ENCODE measurements at places on chromosomes 16 and 17.
A peak's percentile ranks its signal among the peaks of the same experiment; 100 is the strongest.

- no peak for DNase-seq
Measured at GRCh38 chr16:4654011-4654963, 29.7 kb downstream of the MGRN1 start.

- no peak for DNase-seq
Measured at GRCh38 chr17:11908711-11909146, 88.5 kb downstream of the ZNF18 start.

DNA sequence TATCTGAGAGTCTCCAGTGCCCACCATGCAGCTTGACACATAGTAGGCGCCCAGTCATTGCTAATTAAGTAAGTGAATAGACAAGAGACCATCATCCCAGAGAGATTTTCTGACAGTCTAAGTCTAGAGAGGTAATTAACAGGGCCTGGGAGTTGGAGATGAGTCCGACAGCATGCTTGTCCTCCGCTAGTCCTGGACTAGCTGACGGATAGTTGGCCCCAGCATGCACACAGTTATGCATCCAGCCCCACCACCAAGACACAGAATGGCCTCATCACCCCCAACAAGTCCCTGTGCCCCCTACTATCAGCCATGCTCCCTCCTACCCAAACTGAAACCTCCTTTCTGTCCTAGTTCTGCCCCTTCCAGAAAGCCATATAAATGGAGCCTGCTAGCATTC lies 10.0 kb downstream of the GRB7 start:
- no peak for DNase-seq

GRCh38 chr16:4888428-4889135 lies 41.3 kb downstream of the UBN1 start:
- DNase-seq: no peak

DNA sequence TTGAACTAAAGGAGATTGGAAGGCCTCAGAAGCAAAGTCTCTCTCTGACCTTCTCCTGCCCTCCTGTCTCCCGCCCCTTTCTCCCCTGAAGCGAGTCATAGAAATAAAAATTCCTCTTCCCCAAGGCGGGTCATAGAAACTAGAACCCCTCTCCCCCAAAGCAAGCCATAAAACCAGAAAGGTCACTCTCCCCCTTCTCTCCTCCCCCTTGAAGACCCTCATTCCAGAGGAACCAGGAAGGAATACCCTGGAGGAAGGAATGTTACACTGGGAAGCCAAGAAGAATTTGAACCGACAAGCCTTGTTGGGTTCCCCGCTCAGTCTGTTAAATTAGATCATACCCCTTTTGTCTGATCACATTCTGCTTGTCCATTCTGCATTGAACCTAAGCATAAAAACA lies 2.7 kb upstream of the GJC1 start:
- DNase-seq: no peak

- no peak for DNase-seq
Measured at GRCh38 chr16:10045947-10046346, 136.3 kb downstream of the GRIN2A start.

DNA sequence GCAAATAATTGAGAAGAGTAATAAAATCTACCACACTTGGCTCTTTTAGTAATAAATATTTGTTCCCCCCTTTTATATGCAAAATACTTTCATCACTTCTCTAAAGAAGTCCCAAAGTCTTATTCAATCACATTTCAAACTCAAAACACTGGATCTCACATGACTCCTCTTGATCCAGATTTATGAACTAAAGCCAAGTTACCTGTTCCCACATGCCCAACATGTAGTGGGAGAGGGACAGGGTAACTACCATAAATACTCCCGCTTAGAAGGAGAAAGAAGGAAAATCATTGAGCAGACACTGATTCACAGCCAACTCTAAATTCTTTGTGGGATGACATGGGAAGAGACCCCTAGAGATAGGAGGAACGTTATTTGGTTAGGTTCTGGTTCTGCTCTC lies 64.9 kb upstream of the PMFBP1 start:
- DNase-seq: no peak

DNA sequence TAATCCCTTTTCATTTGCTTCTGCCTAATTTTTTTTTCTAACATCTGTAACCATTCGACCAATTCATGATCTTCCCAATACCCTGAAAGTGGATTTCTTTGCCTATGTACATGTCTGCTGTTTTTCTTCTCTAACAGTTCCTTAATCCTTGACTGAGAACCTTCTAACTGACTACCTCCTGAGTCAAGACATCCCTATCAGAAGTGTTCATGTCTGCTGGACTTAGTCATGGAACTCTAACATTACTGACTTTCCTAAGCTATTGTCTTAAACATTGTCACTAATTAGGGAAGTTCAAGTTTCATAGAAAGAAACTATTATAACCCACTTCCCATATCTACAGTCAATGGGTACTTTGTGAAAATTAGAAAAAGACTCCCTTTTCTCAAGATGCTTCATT lies 52.4 kb upstream of the IRX5 start:
- no peak for DNase-seq

DNA sequence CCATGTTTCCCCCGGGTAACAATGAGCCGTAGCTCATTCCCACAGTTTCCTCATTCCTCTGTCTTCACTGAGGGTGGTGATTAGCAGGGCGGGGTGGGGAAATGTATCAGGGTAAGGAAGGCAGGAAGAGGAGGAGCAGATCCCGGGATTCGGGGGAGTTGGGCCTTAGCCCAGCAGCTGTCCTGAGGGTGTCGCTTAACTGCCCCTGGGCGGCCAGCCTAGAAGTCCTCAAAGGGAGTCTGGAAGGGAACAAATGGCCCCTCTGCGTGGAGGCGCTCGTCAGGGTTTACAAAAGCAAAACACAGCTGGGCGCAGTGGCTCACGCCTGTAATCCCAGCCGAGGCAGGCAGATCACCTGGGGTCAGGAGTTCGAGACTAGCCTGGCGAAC lies 14.3 kb downstream of the MLYCD start:
- DNase-seq: no peak

GRCh38 chr17:58702045-58702476 lies 9.7 kb downstream of the RAD51C start:
- DNase-seq: no peak

DNA sequence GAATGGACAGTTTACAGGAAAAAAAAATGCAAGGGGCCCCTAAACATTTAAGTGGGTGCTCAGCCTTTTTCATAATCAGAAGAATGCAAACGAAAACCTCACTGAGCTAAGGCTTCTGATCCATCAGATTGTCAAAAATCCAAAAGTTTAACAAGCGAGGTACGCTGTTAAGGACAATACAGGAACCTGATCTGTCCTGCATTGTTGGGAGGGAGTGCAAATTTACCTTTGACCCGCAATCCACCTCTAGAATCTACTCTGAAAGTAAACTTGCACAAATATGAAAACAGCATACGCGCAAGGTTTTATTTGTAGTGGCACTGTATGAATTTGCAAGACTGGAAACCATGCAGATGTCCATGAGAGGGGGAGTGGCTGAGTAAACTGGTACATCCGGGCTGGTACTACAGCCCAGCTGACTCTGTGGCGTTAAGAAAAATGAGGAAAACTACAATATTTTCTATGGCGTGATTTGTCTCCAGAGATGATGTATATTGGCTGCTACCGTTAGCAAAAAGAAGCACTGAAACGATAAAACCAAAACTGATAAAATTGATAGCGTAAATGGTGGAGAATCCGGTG lies 28.8 kb upstream of the ST6GALNAC1 start:
- DNase-seq: no peak

GRCh38 chr17:39979893-39980350 lies 685 bp upstream of the PSMD3 start:
- DNase-seq: peak; percentile 12

- DNase-seq: no peak
Measured at GRCh38 chr16:24728891-24729242, 584 bp upstream of the TNRC6A start.

DNA sequence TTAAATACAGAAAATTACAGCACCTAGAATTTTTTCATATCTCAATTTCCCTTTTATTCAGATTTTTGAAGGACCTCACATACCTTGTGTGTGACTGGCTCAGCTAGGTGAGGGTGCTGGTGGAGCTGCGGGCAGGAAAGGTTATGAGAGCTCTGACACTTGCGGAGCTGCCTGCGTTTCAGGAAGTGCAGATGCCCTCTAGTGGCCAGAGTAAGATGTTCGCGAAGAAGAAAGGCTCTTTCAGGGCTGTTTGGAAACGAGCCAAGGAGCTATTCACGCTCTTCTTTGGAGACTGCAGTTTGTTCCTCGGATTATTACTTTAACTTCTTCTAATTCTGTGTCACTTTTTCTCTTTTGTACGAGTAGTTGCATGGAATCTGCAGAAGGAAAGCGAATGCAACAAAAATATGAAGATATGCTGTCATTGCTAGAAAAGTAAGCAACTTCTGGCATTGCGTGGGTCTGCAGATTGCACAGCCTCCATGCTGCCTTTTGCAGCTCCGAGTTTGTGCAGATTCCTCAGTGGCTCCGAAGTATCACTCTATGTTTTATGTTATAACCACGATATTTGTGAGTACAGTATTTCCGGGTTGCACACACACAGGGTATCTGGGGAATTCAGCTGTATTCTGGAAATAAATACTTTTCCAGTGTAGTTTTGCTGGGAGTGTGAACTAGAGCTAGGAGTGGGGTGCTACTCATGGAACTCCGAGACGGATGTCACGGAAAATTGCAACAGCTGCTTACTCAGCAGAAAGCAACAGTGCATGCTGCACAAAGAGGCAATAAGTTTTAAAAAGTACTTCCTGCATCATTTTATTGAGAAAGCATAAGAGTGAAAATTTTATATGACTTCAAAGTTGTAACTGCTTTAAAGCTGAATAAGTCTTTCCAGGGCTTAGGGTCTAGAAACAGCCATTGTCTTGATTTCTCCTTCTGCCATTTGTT lies 46.3 kb downstream of the DNAH9 start:
- DNase-seq: peak; percentile 72

- DNase-seq: no peak
Measured at GRCh38 chr16:70694088-70694867, 8.4 kb upstream of the MTSS2 start.

DNA sequence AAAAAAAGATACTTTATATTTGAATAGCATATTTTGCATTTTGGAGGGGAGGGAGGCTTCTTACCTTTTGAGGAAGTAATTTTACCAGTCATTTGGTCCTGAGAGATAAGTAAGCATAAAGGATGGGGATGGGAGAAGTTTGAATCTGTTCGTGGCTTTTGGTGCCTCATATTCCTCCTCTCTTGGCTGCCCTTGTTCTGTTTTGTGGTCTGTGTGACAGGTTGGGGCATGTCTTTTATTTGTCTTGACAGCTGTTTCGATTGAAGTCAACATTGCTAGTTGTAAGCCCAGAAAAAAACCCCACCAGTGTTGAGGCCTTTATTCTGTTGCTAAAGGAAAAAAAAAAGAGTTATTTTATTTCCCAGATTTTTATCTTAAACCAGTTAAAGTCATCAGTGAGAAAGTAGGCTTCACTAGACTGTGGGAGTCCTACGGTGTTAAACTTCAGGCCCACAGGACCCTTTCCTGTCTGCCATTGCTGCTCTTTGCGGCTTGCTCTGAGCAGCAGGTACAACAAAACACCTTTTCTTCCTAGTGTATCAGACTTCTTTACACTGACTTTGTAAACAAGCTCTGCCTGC lies 11.4 kb downstream of the SLC7A6 start:
- peak; percentile 48 for DNase-seq

DNA sequence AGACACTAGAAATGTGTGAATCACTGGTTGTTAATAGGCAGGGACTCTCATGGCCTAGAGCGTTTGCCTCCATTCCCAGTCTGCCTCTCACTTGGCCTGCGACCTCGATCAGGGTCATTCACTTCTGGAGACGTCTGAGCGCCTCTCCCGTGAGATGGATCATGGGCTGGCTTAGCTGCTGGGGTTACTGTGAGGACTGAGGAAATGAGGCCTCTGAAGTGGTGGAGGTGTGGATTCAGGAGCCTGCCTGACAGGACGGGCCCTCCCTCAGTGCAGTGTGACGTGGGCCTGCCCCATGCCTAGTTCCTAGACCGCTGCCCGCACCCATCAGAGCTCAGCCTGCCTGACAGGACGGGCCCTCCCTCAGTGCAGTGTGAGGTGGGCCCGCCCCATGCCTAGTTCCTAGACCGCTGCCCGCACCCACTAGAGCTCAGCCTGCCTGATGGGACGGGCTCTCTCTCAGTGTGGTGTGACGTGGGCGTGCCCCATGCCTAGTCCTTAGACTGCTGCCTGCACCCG lies 61.9 kb downstream of the BANP start:
- no peak for DNase-seq

GRCh38 chr17:69346766-69347165 lies 19.8 kb upstream of the ABCA5 start:
- no peak for DNase-seq

DNA sequence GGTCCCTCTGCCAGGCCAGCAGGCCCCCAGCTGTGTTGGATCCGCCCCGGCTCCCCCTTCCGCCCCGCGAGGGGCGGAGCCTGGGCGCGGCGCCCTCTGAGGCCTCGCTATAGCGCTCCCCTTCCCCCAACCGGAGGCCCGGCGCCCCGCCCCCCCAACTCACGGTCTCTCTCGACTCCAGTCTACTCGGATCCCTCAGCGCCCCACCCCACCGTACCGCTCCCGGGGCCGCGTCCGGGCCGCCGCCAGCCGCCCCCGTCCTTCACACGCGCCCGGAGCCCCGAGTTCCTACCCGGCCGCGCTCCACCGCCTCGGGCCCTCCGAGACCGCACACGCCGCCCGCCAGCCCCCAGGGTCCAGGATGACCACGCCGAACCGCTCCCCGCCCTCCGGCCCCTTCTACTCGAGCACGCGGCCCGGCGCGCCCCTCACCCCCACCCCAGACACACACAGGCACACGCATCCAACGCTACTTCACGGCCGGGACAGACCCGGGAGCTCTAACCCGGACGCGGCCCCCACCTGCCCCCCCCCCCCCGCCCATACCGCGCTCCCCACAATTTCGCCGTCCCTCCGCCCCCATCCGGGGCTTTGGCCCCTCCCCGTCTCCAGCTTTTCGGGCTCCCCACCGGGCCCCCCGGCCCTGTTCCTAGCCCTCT lies 1.4 kb downstream of the PHF23 start:
- DNase-seq: peak; percentile 54

DNA sequence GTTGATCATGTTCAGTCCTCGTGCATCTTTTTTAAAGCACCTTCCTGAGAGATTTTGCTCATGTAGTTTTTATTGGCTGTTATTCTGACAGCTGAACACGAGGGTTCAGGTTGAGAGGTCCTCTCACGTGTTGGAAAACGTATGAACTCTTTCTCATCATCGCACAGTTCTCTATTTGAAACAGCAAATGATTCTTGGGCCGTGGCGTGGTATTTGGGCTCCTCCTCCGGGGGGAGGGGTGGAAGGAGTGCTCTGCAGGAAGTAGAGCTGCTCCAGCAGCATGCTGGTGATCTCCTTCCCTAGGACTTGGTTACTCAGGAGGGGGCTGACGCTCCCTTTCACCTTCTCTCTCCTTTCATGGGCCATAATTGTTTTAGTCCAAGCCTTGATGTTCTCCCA lies 70.4 kb downstream of the KSR1 start:
- no peak for DNase-seq

GRCh38 chr16:57801098-57801808 lies 1.0 kb downstream of the KIFC3 start:
- DNase-seq: no peak

- DNase-seq: no peak
Measured at GRCh38 chr17:72599891-72600290, 479.1 kb downstream of the SOX9 start.

DNA sequence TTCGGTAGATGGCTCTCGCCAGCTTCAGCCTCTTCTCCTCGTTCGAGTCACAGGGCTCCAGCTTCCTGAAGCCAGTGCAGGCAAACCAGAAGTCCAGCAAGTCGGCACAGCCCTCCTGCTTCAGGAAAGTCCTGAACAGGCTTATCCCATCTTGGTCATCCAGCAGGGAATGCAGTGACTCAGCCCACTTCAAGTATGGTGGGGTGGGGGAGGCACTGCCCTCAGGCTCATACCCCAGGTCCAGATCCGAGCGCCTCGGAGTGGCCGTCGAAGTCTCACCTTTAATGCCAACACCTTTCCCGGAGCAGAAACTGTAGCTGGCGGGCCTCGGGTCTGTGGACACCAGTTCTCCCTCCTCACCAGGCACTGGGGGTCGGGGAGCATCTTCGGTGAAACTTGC lies 5.9 kb downstream of the AXIN1 start:
- DNase-seq: no peak

Data from NCI-H1105 (cell line).